Activated CD4-positive, alpha-beta T cell treated with anti-CD3 and anti-CD28 coated beads for 4 hours (primary cell): ENCODE measurements at places on chromosomes 7 and 10.

GRCh38 chr10:43890124-43890523, 241.4 kb upstream of the ZNF32 start:
- DNase-seq, result no peak

- no peak for DNase-seq
Observed at GRCh38 chr7:66886152-66886551, 34.9 kb upstream of the TMEM248 start.

- no peak for DNase-seq
Observed at GRCh38 chr7:42105554-42106358, 131.3 kb downstream of the GLI3 start.

DNA sequence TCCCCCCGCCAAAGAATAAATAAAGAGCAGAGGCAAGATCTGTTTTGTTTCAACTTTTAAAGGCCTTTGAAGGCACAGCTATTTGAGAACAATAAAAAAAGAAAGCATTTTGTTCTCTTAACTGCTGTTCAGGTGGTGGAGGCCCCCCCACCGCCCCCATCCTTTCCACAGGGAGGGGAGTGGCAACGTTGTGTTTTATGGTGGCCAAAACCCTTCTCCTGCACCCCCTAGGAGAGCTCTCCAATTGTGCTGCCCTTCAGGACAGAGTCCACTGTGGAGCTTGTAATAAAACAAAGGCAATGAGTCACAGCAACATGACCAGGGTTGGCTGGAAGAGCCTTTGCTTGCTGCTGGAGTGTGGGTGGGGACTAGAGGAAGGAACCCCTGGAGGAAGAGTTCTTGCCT, 987.9 kb downstream of the KCNMA1 start:
- no peak for DNase-seq

GRCh38 chr7:155806096-155806871, 6.0 kb downstream of the SHH start:
- no peak for DNase-seq

DNA sequence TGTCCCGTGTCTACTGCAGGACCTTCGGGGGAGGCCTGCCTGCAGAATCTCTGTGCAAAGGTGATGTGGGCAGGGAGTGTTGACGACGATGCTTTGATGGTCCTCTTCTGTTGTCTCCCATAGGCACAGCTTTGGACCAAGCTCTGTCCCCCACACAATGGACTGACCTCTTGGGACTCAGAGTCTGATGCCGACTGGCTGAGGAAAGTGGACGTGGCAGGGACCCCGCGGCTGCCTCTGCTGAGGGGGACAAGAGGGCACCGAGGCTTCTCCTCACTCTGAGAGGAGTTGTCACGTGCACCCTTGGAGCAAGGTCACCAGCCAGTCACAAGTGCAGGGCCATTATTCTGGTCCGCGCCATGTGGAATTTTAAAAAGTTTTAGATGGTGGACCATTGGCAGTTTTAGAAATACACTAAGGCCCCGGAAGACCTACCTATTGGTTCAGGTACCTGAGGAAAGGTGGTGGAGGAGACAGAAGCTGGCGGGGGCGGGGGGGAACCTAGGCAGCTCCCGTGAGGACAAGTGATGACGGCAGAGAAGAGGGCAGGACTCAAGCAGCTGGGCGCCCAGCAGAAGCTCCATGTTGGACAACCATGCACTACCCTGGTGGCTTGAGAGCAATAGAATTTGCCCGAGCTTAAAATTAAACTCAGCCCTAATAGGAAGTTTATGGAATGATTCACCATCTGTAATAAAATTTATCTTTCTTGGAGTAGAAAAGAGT, 331.4 kb downstream of the PTPRN2 start:
- no peak for DNase-seq

DNA sequence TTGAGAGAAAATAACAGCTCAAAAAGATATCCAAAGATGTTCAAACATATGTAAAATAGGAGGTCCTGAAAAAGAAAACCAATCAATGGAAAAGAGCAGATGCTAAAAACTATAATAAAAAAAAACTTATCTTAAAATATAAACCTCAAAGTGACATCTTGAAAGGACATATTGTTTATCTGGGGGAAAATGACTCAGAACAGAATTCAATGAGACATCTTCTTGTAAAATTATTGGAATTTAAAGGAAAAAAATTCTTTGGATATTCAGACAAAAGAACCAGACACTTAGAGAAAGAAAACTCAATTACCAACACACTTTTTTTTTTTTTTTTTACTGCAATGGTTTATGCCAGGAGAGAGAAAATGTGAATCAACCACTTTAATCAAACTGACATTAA, 58.9 kb downstream of the NAMPT start:
- DNase-seq, result no peak

DNA sequence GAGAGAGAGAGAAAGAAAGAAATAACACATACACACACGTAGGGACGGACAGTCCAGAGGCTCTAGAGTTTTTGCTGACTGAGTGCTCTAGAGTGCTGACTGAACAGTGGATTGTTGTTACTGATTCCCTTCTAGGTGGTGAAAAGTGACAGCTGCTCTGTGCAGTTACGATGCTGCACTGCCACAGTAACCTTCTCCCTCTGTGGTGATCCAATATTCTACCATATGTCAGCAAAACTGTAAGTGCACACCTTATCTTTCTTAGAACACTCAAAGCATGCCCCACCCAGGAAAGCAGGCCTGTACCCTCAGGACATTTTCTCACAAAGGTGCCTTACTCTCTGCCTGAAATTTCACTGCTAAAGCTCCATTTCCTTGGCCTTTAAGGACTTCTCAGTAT, 1023.5 kb downstream of the TYW1 start:
- DNase-seq, result no peak

GRCh38 chr7:155741805-155742204, 70.5 kb downstream of the SHH start:
- peak; percentile 13 for DNase-seq

DNA sequence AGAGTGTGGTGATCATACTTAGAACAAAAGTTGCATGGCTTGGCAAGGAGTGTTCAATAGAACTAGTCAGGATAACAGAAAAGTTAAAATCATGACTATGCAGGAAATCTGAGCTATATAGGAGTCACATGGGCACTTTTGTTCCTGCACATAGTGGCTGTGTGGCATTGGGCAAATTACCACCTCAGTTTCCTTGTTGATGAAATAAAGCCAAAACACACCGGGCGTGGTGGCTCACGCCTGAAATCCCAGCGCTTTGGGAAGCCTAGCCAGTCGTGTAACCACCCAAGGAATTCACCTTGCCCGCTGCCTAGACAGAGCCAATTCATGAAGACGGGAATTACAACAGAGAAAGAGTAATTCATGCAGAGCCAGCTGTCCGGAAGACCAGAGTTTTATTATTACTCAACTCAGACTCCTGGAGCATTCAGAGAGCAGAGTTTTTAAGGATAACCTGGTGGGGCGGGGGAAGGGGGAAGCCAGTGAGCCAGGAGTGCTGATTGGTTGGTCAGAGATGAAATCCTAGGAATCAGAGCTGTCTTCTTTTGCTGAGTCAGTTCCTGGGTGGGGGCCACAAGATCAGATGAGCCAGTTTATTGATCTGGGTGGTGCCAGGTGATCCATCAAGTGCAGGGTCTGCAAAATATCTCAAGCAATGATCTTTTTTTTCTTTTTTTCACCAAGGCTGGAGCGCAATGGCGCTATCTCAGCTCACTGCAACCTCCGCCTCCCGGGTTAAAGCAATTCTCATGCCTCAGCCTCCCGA, 6.4 kb upstream of the MKRN1 start:
- no peak for DNase-seq

- DNase-seq, result no peak
Observed at GRCh38 chr10:123687758-123688157, 21.6 kb downstream of the GPR26 start.

DNA sequence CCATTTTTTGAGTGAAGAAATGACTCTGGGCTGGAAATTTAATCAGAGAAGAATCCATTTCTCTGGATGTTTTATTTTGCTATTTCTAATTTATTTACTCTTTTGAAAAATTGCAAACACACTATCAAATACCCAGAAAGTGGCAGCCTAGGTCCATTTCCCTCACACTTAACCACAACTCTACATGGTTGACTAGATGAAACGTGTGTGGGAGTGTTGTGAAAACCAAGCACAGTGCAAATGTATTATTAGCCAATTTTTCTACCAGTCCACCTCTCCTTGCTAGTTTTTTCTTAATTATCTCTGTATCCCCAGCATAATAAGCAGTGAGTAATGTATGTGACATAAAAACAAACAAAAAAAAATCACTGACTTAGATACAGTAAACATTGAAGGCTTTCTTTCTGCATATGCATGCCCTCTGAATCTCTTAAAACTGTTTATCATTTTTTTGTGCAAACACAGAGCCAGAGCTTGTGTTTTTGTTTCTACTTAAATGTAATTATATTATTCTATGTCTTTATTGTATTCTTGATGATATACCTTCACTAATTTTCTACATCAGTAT, 30.9 kb downstream of the SCIN start:
- DNase-seq, result no peak
